Coronary artery (tissue), 2 donors: ENCODE measurements at places on chromosomes 16 and 17.
A peak's percentile ranks its signal among the peaks of the same experiment; 100 is the strongest.

DNA sequence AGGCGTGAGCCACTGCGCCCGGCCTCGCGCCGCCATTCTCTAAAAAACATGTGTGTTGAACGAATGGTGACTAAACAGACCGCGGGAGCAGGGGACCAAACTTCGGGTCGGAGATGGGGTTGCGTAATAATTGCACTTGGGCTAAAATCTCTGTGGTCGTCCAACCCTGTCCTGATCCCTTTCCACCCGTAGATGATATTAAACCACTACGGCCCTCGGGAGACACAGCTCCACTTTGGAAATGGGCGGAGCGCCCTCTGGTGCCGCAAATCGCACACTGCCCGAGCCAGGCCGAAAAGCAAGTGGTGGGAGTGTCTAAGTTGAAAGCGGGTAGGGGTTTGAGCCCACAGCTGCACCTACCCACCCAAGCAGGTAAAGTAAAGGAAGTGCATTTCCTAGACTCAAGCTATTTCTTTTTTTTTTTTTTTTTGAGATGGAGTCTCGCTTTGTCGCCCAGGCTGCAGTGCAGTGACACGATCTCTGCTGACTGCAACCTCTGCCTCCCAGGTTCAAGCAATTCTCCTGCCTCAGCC is 17.0 kb downstream of the CAVIN1 start:
- peak; percentile 88 for DNase-seq

GRCh38 chr17:32136856-32137255 is 5.4 kb upstream of the RHOT1 start:
- DNase-seq = no peak

DNA sequence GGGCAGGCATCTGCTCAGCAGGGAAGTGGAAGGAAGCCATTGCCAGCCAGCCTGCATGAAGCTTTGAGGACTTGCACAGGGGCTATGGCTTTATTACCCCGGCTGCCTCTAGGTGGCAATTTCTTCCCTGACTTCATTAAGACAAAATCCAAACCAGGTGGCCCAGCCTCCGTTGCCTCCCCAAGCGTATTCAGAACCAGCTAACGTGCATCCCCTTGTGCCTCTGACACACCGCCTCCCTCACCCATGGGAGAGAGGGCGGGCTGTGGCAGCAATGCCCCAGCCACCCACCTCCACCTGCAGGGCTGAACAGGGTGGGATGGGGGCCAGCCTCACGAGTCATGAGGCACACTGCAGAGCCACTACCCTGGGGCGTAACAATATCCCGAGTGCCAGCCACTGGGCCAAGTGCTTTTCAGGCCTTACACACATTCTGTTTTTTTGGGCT is 6.8 kb downstream of the KIFC3 start:
- DNase-seq = no peak

DNA sequence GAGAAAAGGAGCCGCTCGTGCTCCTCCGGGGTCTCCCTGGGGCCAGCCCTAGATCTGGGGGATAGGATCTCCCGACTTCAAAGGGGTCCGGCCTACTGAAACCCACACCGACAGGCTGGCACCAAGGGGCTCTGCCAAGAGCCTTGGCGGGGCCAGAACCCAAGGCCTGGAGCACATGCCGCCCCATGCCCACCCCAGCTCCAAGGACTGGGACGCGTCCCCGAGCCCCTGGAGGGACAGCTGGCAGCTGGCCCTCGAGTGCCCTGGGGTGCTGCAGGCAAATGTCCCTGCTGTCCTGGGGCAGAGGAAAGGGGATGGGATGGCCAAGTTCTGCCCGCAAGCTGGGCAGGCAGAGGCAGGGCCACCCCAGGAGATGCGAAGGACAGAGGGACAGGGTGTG is 31.8 kb upstream of the ZFPM1 start:
- no peak for DNase-seq

- DNase-seq = no peak
These were observed 39.8 kb downstream of the KSR1 start for GRCh38 chr17:27496005-27496404.

DNA sequence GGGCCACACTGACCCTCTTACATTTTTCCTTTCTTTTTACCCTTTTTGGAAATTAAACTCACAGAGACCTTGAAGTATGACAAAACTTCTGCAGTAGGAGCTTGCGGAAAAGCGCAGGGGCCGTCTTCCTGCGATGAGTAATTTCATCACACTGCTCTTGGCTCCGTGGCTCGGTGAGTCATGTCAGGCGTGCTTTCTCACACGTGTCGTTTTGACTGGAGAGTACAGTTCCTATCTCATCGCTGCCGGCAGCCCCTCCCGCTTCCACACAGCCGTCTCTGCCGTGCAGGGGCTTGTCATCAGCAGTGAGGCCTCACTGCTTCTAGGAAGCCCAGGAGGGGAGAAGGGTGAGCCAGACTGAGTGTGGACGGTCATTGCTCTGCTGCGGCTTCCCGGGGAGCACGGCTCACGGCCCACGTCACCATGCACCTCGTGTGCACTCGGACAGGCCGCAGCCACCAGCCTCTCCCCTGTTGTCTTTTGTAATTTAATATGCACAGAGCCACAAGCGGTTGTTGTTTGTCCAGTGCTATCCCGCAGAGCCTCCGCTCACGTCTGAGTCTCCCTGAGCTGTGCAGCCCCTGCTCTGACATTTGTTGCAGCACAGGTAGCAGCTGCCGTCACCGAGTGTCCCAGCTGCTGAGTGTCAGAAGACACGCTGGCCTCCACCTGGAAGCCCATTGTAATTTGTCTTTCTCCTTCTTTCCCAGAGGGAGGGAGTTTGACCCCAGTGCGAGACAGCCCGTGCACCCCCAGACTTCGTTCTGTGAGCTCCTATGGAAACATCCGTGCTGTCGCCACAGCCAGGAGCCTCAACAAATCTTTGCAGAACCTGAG is 99.4 kb upstream of the CHMP6 start:
- DNase-seq = no peak

- no peak for DNase-seq
These were observed 12.9 kb upstream of the ZKSCAN2 start for GRCh38 chr16:25270577-25270976.

DNA sequence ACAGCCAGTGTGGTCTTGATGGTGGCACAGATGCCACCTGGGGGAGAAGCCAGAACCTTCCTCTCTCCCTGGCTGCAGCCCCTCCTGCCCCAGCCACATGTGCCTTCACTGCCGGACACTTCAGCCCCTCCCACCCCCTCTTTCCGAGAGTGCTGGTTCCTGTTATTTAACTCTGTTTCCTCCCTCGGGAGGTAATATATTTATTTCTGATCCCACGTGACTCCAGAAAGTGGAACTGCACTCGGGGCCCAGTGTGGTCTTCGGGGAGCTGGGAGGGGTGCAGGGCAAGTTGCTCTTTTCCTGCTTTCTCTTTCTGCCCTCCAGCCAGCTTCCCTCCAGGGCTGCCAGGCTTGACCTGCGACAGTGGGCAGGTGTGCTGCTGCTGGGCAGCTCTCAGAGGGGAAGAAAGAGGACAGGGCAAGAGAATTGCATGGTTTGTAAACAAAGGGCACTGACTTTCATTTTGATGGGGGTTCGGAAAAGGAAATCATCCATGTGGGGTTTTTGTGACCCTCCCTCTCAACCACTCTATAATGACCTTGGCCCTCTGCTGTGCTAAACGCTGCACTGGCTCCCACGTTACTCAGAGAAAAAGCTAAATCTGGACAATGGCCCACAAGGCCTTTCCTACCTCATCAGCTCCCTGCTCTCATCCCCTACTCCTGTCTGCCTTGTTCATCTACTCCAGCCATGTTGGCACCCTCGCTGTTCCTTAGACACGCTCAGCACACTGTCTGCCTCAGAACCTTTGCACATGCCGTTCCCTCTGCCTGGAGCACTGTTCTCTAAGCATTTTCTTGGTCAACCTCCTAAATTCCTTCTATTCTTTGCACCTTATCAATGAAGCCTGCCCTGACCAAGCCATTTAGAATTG is 8.2 kb upstream of the CIITA start:
- no peak for DNase-seq

- no peak for DNase-seq
These were observed 5.9 kb downstream of the SCARF1 start for GRCh38 chr17:1639549-1640180.

DNA sequence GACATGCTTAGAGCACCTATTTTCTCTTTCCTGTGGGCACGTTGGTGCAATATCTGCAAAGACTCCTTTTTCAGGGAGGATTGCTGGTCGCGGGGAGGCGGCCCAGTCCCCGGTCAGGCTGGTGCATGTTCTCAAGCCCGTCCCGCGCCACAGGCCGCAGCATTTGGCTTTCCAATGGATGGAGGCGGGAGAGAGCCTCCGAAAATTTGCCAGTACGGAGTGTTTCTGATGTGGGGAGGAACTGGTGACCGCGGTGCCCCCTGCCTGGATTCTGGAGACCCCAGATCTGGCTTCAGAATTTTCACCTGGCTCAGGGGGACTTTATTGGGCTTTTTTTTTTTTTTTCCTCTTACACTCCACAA is 2.3 kb downstream of the CMIP start:
- DNase-seq = no peak

DNA sequence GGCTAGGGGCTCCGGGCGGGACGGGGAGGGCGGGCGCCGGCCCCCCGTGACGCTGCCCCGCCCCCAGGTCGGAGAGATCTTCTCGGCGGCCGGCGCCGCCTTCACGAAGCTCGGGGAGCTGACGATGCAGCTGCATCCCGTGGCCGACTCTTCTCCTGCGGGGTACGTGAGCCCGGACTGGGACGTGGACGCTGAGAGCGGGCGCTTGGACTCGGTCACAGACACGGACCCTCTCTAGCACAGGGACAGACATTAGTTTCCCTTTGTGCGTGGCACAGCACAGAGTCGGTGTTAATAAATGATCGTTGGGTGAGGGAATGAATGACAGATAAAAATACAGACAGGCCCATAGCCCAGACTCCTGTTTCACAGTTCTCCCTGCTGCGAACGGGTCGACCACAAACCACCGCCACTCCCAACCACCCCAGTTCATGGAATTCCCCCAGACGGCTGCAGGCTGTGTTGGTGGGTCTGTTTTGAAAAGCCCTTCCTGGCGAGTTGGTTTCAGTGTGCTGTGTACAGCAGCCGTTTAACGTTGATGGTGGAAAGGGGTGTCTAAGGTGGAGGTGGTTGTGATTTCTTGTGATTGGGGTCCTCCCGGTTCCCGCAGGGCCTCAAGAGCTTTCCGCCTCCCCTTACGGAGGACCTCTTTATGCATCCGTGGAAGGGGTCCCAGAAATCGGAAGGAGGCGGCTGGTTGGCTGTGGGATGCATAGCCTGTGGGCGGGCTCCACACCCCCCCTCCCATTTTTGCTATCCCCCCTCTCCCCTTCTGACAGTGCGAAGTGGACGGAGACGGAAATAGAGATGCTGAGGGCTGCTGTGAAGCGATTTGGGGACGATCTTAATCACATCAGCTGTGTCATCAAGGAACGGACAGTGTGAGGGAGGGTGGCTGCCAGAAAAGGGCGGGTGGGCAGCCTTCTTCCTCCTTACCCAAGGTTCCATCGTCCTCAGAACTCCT is 2.9 kb downstream of the RNASEK start:
- no peak for DNase-seq

GRCh38 chr16:57786632-57787518 is 15.4 kb downstream of the KIFC3 start:
- no peak for DNase-seq

DNA sequence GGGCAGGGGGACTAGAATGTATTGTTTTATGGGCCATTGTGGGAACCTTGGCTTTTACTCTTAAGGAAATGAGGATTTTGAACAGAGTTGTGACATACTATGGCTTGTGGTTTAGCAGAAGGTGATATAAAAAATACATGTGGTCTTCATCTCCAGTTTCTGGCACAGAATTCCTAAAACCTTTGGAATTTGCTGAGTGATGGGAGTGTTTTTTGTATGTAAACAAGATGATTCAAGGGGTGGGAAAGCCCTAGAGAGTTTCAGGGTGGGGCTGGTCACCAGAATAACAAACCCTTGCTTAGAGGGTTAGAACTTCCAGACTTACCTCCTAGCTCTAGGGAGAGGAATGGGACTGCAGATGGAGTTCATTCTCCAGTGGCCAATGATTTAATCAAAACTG is 316.1 kb downstream of the PHKB start:
- no peak for DNase-seq

DNA sequence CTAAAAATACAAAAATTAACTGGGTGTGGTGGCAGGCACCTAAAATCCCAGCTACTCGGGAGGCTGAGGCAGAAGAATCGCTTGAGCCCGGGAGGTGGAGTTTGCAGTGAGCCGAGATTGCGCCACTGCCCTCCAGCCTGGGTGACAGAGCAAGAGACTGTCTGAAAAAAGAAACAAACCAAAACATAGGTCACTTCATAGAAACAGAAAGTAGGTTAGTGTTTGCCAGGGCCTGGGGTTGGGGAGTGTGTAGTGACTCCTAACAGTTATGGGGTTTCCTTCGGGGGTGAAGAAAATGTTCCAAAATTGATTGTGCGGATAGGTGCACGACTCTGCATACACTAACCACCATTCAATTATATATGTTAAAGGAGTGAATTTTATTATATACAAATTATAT is 59.2 kb downstream of the ATP2C2 start:
- no peak for DNase-seq

GRCh38 chr16:85202631-85203461 is 90.6 kb upstream of the CIBAR2 start:
- peak; percentile 92 for DNase-seq

- DNase-seq = no peak
These were observed 330.2 kb upstream of the KIF2B start for GRCh38 chr17:53492532-53492931.

- DNase-seq = no peak
These were observed 30.5 kb downstream of the CUEDC1 start for GRCh38 chr17:57924677-57925076.

DNA sequence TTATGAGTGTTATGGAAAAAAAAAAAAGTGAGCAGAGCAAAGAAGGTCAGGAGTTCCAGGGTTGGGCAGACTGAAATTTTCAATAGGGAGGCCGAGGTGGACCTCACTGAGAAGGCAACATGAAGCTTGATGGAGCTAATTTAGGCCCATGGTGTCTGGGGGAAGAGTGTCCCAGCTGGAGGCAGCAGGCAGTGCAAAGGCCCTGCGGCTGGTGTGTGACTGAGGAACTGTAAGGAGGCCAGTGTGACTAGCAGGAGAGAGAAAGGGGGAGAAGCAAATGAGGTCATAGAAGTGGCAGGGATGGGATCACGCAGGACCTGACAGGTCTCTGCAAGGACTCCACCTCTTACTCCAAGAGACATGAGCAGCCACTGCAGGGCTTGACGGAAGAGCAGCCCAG is 10.2 kb downstream of the ARHGEF15 start:
- DNase-seq = no peak

GRCh38 chr17:1764284-1764683 is 2.4 kb downstream of the SERPINF1 start:
- peak; percentile 86 for DNase-seq

- DNase-seq = peak; percentile 73
These were observed 38.3 kb upstream of the HAPSTR1 start for GRCh38 chr16:9053006-9053601.

DNA sequence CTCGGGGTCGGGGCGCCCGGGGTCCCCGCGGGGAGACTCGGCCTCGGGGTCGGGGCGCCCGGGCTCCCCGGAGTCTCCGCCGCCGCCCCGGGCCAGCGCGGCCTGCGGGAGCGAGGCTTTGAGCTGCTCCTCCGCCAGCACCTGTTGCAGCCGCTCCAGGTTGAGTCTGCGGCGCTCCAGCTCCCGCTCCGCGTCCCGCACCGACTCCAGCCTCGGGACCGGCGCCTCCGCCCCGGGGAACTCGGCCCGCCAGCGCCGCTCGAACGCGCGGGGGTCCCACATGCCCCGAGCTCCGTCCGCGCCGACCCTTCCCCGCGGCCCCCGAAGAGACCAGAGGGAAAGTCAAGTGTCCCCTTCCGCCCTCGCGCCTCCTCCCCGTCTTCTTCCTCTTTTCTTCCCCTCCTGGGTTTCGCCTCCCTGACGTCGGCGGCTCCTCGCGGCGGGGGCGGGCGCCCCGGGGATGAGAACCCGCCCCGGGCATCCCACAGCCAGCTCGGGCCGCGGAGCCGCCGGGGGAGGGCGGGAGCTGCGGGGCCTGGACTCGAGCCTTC is 40.8 kb upstream of the BHLHA9 start:
- no peak for DNase-seq

- DNase-seq = no peak
These were observed 98.9 kb downstream of the SOCS1 start for GRCh38 chr16:11157143-11157542.
